ENCODE measurements at places on chromosomes 12 and 14.

DNA sequence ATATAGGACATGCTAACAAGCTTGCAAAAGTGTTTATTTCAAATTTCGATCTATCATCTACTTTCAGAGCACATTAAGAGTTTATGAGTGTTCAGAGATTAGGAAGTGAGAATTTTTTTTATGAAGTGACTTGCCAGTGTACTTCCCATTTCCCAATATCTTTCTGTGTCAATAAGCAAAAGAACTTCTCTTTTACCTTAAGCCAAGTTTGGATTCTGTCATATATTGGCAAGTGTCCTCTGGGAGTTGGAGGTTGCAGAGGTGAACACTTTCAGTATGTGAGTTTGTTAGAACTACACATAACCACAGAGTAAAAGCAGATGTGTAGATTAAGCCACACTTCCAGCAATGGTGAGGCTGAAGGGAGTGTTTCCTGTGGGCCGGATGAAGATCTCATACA, 16.6 kb upstream of the KLRF1 start:
- no peak for DNase-seq

DNA sequence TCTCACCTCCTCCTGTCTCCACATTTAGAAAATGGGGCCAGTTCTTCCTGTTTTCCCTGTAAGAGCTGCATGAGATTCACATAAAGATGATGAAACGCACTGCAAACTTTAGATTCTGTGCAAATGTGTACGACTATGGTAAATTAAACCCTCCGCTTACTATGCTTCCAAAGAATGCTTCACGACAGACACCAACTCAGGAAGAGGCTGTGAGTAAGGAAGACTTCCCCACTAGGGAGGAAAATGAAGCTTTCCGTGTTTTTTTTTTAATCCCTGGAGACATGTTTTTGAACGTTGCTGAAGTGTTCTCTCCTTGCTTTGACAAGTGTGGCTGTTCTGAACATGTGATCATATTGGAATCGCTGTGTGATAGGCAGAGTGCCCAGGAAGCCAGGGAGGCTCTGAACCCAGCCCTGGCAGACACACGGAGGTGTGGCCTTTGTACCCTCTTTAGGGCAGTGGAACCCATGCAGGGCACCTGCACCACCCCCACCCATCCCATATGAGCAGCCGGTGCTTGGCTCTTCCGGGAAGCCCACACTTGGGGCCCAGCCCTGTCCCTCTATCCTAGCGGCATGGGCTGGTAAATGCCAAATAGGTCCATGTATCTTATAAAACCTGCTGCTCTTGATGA, 7.5 kb upstream of the SYNE3 start:
- peak; percentile 90 for DNase-seq

DNA sequence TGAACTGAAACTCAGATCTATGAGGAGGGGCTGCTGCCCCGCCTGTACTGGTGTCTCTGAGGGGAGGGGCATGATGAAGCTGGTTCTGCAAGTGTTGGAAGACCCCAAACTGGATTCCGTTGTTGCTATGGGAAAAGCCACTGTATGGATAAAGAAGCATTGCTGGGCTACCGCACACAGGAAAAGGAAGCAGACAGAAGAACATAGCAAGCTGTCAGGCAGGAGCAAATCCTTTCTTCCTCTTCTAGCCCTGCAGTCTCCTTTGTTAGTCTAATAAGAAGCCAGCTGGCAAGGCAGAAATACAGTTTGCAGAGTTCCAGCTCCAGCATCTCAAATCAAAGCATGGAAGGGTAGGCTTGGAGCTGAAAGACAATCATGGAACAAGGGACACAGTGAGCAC, 26.3 kb upstream of the NR1H4 start:
- DNase-seq = no peak

DNA sequence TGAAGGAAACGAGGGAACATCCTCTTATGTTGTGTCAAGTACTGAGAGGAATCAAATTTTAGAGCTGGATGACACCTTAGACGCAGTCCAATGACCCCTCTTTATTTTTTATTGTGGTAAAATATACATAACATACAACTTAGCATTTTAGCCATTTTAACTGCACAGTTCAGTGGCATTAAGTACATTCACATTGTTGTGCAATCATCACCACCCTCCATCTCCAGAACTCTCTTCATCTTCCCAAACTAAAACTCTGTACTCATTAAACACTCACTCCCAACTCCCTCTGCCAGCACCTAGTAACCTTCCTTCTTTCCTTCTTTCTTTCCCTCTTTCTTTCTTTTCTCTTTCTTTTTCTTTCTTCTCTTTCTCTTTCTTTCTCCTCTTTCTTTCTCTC, 97.2 kb upstream of the SLC24A4 start:
- no peak for DNase-seq

- peak; percentile 65 for DNase-seq
Measured at GRCh38 chr14:77133720-77134338, 7.8 kb downstream of the ZDHHC22 start.

DNA sequence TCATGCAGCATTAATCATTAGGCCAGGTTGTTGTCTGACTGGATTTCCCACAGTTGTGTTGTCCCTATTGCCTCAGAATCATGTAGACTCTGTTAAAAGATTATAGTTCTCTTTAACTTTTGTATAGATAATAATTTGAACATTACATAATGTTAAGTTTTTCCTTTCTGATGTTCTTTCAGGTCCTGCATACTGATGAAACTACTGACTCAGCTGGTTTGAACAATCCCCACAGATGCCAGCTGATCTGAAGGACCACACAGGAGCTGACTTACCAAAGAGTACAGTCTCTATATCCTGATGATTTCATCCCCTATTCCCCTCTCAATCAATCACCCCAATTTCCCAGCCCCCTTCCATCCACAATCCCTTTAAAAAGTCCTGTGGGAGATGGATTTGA, 341.2 kb upstream of the MGAT4C start:
- DNase-seq = no peak

GRCh38 chr14:99326041-99326710, 54.2 kb upstream of the BCL11B start:
- DNase-seq = no peak

DNA sequence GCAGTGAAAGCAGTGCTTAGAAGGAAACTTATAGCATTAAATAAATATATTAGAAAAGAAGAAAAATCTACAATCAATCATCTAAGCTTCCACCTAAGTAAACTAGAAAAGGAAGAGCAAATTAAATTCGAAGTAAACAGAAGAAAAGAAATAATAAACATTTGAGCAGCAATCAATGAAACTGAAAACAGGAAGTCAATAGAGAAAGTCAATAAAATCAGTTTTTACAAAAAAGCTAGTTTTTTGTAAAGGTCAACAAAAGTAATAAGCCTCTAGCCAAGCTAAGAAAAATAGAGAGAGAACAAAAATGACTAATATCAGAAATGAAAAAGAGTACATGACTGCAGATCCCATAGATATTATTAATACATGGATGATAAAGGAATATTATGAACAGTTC, 34.2 kb upstream of the KTN1 start:
- DNase-seq = no peak

GRCh38 chr14:47917344-47917954, 242.0 kb upstream of the MDGA2 start:
- DNase-seq = peak; percentile 22

DNA sequence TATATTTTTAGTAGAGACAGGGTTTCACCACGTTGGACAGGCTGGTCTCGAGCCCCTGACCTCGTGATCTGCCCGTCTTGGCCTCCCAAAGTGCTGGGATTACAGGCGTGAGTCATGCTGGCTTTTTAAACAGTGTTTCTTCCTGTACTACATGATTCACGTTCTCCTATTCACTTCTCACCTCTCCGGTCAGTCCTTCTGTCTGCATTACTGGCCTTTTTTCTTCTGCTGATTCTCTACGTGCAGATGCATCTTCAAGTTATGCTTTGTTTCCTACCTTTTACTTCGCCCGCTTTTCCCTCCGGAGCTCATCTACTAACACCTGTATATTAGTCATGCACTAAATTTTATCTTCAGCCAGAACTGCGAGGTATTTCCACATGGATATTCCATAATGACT, 296.2 kb upstream of the FLRT2 start:
- no peak for DNase-seq

GRCh38 chr12:108757856-108758255, 26.5 kb upstream of the CORO1C start:
- DNase-seq = no peak

DNA sequence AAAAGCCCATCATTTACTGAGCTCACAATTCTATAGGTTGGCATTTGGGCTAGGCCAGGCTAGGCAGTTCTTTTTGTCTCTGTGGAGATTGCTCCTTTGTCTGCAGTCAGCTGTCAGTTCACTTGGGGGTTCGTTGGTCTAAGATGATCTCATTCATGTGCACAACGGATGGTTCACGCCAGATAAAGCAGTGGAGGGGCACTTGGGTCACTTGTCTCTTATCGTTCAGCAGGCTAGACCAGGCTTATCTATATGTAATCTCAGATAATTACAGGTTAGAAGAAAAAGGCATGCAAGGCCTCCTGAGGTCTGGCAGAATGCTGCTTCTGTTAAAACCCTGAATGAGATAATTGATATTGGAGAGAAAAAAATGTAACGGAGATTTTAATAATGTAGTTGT, 119.0 kb upstream of the ATP2B1 start:
- DNase-seq = peak; percentile 62

DNA sequence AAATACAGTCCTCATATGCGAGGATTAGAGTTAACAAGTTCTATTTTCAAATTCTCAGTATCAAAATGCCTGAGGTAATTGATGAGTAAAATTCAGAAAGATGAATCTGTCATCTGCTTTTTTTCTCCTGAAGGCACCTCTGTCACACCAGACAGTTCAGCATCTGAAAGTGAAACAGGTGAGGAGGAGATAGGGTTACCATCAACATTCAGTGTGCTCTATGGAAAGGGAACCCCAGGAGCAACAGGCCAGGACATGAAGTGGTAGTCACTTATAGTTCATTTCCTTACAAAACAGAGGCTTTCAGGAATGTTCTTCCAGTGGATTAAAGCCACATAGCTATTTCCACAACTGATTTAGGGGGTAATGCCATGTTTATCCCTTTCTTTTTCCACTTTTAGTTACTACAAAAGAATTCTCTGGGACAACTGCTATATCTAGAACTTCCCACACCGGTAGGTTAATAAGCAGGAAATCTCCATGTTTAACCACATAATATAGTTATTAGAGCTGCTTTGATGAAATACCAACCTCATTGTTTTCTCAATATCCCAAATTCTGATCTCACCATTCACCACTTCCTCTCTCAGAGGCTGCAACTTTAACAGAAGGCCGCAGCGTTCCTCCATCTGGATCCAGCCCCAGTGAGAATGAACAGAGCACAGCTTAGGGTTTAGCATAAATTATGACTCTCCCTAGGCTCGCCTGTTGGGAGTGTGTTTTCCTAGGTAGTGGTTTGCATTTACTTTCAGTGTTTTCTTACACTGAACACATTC, 177.0 kb upstream of the CNTN1 start:
- no peak for DNase-seq

GRCh38 chr14:67541448-67542387, 8.6 kb downstream of the PLEKHH1 start:
- DNase-seq = no peak

DNA sequence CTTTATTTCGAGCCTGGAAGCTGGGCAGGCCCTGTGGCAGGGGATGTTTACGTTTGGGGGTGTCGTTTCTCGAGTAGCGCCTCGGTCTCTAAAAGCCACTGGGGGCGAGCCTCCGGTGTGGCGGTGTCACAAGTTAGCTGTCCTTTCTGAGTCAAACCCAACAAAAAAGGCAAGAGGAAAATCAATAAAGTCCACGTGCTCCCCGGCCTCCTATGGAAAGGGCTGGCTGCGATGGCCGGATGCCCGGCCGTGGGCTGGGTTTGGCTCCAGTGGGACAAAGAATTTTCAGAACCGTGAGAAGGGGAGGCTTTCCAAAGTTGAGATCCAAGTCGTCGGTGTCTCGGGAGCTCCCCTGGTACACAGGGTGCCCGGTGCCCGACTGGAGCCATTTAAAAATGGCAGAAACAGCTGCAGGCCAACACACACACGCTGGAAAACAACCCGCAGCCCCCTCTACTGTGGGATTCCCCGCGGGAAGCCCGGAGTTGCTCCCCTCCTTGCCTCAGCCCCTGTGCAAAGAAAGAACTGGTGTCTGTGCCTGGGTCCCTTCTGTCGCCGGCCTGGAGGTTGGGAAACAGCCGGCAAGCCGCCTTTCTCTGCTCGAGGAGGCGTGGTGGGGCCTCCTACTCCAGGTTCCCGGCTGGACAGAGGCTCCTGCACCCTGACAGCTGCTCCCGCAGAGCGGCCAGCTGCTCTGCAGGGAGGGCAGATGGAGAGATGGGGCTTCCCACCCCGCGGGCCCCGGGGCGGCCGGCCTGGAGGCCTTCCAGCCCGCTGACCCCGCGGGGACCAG, 1.9 kb downstream of the BCL7A start:
- peak; percentile 56 for DNase-seq

GRCh38 chr12:131551675-131552491, 159.0 kb upstream of the SFSWAP start:
- DNase-seq = no peak

DNA sequence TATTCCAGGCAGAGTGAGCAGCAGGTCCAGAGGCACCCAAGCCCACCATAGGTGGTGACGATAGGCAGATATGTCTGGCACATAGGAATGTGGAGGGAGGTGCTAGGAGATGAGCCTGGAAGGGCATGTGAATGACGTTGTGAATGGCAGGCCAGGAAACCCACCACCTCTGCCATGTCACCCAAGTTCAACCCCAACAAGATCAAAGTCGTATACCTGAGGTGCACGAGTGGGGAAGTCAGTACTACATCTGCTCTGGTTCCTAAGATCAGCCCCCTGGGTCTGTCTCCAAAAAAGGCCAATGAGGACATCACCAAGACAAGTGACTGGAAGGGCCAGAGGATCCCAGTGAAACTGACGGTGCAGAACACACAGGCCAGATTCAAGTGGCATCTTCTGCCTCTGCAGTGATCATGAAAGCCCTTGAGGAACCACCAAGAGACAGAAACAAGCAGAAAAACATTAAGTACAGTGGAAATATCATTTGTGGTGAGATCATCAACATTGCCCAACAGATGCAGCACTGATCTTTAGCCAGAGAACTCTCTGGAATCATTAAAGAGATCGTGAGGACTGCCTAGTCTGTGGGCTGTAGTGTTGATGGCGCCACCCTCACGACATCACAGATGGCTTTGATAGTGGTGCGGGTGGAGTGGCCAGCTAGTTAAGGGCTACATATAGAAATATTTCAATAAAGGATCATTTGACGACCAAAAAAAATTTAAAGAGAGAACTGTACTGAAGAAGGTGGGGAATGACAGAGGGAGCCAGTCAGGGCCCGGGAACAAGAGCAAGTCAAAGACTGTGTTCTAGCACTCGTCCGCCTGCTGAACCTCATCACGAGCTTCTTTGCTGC, 99.7 kb downstream of the ZFP36L1 start:
- DNase-seq = peak; percentile 35

GRCh38 chr12:18576104-18576626, 161.6 kb downstream of the PLCZ1 start:
- no peak for DNase-seq

- DNase-seq = no peak
Measured at GRCh38 chr14:99196310-99196650, 75.7 kb downstream of the BCL11B start.

- no peak for DNase-seq
Measured at GRCh38 chr12:59093073-59093772, 172.9 kb upstream of the LRIG3 start.

- no peak for DNase-seq
Measured at GRCh38 chr14:96203635-96204034, 1.0 kb upstream of the BDKRB2 start.

GRCh38 chr12:119710374-119710964, 42.5 kb downstream of the PRKAB1 start:
- no peak for DNase-seq

- DNase-seq = no peak
Measured at GRCh38 chr12:128078301-128078971, 188.5 kb upstream of the TMEM132C start.

- DNase-seq = no peak
Measured at GRCh38 chr12:21416511-21417121, 20.8 kb upstream of the PYROXD1 start.

- DNase-seq = peak; percentile 68
Measured at GRCh38 chr12:107670999-107671643, 14.5 kb upstream of the PWP1 start.

Measured in erythroblast (primary cell).